ENCODE measurements at places on chromosomes 7 and 10.

- DNase-seq, result no peak
Observed at GRCh38 chr10:90204956-90205314, 503.5 kb downstream of the KIF20B start.

DNA sequence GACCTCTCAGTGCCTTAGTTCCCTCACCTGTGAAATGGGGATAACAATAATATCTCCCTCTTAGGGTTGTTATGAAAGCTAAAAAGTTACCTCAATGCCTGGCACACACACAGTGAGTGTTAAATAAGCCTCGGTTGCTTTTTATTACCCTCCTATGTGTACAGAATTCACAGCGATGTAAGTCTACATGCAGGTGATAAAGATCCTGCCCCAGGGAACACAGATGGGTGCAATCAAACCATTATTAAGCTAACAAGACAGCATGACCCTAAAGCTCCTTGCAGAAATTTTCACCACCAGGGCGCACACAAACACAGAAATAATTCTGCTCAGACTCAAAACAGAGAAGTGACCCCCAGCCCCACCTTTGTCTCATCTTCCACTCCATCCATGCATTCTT is 261.9 kb downstream of the SNX10 start:
- no peak for DNase-seq

DNA sequence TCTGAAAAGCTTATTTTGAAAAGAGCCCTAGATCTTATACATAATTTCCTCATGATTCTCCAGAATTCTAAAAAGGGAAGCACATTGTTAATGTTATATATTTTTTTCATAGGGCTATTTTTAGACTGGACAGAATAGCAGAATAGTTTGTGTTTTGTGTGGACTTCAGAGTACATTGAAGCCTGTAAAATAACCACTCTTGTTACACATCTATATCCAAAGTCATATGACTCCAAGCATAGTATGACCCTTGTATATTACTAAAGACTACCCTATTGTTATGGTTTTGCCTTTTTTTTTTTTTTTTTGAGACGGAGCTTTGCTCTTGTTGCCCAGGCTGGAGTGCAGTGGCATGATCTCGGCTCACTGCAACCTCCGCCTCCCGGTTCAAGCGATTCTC is 26.1 kb upstream of the FIS1 start:
- no peak for DNase-seq

- no peak for DNase-seq
Observed at GRCh38 chr10:121179006-121179405, 327.8 kb downstream of the WDR11 start.

DNA sequence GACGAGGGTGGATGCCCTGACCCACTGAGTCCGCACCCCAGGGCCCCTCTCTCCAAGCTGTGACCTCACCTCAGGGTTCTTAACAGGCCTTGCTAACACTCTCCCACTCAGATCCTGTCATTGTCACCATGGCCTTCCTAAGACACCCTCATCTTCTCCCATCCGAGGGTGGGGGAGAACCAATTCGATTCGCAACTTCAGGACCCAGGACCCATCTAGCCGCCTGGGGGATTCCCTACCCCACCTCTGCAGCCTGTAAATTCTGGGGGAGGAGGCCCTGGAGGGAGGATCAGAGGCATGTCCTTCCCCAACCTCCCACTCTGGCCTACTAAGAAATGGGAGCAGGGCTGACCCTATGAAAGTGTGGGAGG is 17.4 kb downstream of the TRIM8 start:
- no peak for DNase-seq

DNA sequence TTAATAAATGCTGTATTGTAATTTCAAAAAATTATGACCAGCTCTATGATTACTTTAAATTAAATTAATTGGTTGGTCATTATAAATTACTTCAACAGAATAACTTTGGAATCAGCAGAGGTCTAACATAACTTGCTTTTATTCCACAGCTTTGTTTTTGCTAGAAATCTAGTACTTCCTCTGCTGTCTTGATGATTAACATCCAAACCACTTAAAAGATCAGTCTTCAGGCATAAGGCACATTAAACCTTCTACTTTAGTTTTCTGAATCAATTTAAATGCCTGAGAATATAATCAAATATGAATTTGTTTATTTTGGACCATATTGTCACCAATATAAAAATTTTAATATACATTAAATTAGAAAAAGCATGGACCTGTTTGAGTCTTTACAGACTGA is 465.3 kb downstream of the ARL4A start:
- no peak for DNase-seq

- no peak for DNase-seq
Observed at GRCh38 chr10:120005207-120006201, 113.0 kb downstream of the SEC23IP start.
